SK-N-SH treated with all-trans-retinoic acid at 6 μM for 48 hours (cell line): ENCODE measurements at places on chromosomes 7 and 10.

- peak; percentile 94 for ATAC-seq
Measured at GRCh38 chr10:89327803-89328441, at the start of gene IFIT3. Gene IFIT3, plus strand, starts transcription at chr10:89327997. Its CDS starts 77 bp downstream, at chr10:89328074.

DNA sequence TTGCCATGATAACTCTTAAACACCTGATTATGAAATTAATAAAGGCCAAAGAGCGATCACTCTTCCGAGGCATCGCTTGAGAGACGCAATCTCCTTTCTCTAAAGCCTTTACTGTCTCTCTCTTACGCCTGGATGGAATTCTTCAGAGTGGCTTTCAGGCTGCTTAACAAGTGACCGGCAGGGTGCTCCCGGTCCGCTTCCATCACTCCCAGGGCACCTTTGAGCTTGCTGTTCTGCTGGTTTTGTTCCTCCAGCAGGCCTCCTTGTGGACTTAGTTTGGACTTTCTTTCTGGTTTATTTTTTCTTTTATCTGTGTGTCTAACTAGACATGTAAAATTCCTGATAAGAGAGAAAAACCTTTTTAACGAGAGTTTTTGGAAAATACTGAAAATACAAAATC lies 60.9 kb downstream of the MRPL32 start:
- ATAC-seq: 0 out of 3 replicates have a peak, but pooled peaks have one; percentile 28

DNA sequence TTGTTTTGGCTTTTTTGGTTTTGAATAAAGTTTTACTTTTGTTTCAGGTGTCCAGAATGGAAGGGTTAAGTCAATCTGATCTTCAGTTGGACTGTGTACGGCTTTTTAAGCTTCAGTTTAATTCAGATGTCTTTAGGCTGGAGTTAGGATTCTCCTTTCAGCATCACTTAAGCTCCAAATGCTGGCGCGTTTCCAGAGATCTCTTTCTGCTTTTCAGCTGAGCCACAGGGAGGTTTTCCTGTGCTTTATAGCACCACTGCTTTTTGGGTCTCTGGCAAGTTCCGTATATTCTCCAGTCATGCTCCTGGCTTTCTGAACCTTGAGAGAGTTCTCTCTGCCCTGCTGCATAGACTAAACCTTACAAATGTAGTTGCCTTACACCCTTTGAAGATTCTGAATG lies 60.0 kb downstream of the VTI1A start:
- ATAC-seq: peak; percentile 41; the same call in 1 of the 3 replicates

- ATAC-seq: no peak
Measured at GRCh38 chr10:104304927-104305326, 33.3 kb downstream of the ITPRIP start.

DNA sequence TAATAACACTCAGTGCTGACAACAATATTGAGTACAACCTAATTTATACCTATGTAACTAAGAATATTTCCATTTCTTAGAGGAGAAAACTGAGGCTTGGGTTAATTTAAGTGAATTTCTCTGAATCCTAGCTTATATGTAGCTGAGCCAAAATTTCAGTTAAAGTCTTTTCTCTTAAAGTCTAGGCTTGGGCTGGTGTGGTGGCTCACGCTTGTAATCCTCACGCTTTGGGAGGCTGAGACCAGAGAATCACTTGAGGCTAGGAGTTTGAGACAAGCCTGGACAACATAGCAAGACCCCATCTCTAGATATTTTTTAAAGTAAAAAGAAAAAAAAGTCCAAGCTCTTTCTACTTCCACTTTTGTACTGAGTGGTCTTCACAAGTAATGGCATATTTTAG lies 92.1 kb downstream of the CUL1 start:
- ATAC-seq: no peak

DNA sequence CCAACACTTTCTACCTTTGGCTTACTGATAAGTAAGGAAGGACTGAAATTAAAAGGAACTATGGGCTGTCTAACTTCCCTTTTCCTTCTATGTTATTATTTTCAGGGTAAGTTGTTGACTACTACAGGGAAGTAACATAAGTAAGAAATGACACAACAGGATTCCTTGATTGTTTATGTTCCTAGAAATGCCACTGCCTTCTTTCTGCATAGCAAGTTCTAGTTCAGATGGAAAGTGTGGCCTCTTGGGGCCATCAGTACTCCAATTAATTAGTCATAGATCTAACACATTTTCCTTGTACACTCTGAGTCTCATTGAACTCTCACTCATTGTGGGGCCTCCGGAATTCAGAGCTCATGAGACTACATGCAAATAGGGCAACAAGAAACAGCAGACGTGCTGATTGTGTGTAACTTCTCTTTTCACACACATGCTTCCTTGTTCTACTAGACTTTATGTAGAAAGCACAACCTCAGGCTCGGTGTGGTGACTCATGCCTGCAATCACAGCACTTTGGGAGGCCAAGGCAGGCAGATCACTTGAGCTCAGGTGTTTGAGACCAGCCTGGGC lies 35.3 kb upstream of the HIBADH start:
- ATAC-seq: no peak

GRCh38 chr10:27440478-27440877 lies 63.6 kb upstream of the RAB18 start:
- ATAC-seq: no peak

DNA sequence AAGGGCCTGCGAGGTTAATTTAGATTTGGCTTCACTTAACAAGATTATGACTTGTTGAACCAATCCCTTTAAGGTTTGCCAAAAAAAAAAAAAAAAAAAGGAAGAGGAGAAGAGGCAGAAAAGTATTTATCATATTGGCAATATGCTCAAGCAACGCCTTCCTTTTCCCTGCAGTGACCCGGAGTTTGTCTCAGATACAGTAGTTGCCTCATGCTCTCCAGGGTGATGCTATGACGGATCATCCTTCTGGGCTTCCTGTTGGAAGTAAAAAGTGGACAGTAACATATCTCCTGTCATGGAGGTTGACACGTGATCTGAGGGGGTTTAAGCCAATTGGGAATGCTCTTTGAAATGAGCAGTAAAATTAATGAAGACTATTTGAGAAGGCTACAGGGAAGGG lies 117.3 kb downstream of the BMPER start:
- no peak for ATAC-seq

DNA sequence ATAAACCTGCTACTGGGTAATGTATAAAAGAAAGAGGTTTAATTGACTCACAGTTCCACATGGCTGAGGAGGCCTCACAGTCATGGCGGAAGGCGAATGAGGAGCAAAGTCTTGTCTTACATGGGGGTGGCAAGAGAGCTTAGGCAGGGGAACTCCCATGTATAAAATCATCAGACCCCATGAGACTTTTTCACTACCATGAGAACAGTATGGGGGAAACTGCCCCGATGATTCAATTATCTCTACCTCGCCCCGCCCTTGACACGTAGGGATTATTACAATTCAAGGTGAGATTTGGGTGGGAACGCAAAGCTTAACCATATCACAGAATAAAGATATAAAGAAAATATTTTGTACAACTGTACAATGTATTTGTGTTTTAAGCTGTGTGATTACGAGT lies 39.4 kb upstream of the PLCE1 start:
- ATAC-seq: no peak

DNA sequence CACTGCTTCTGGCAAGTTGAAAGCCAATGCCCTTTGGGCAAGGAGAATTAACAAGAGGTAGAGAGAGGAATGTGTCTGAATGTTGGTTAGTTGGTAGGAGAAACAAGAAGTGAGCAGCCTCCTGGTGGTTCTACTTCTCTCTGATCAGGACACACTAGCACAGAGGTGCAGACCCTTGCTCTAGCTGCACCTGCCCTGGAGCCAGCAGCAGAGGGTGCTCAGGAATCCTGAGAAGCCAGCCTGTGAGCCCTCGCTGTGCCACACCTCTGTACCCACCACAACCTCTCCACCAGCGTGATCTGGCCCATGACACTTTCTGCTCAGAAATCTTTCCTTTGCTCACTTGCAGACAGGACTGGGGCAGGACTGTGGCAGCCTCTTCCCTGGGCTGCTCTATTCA lies 364.7 kb downstream of the RPS24 start:
- ATAC-seq: no peak

DNA sequence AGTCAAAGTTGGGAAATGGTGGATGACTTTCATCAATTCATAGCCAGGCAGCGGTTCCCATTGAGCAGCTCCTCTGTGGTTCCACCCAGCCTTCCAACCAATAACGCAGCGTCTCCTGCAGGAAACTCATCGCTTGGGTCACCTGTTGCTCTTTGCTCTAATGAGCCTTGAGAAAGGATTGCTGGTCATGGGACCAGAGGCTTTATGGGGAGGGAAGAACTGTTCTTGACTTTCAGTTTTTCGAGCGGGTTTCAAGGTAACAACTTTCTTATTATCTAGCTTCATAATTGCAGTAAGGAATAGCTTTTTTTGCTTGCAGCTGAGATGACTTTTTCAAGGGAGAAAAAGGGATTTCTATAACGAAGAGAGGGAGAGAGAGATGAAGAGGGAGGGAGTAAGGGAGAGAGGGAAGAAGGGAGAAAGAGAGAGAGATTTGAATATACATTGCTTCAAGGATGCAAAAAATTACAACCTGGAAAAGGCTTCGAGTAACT lies 405 bp upstream of the ENTPD1 start:
- ATAC-seq: peak; percentile 63

DNA sequence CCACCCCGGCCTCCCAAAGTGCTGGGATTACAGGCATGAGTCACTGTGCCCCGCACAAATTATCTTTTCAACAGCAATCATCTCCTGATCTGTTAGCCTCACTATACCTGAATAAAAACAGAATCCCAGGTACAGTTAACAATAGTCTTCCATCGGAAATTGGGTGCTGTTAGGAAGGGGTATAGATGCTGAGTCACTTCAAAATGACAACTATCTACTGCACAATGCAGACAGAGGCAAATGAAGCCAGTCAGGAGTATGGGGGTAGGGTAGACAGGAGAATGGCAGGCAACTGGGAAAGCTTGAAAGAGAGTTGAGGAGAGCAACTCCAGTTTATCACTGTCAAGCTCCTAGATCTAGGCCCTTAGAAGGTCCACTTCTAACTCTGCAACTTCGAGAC lies 40.3 kb downstream of the LBX1 start:
- no peak for ATAC-seq

GRCh38 chr10:115941361-115941771 lies 331.6 kb downstream of the GFRA1 start:
- peak; percentile 32 for ATAC-seq

DNA sequence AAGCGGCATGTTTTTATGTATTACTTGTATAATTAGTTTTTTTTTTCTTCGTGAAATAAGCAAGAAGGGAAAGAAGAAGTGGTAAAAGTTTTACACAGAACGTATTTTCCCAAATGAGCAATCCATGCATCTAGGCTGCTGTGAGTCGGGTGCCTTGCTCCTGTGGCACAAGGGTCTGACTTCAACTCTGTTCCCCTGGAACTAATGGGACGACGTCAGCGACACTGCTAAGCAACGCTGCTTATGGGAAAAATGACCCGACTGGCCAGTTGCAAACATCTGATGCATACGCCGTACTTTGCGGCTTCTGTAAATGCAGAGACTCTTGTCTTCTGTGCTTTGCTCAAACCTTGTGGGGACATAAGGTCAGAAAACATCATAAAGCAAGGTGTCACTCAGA lies 66.3 kb downstream of the MPP7 start:
- ATAC-seq: no peak

DNA sequence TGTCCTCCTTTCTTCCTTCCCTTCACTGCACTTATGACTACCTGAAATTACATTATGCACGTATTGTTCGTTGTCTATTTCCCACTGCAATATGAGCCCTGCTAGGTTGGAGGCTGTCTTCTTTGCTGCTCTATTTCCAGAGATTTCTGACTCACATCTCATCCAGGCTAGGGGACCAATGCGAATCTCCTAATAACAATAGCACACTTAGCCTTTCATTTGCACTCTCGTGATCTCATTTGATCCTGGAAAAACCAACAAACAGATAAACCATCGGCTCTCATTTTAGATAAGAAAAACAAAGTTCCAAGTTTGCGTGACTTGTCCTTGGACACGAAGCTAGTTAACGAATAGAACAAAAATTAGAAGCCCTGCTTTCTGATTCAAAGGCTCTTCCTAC lies 1.4 kb downstream of the ZNF438 start:
- no peak for ATAC-seq

DNA sequence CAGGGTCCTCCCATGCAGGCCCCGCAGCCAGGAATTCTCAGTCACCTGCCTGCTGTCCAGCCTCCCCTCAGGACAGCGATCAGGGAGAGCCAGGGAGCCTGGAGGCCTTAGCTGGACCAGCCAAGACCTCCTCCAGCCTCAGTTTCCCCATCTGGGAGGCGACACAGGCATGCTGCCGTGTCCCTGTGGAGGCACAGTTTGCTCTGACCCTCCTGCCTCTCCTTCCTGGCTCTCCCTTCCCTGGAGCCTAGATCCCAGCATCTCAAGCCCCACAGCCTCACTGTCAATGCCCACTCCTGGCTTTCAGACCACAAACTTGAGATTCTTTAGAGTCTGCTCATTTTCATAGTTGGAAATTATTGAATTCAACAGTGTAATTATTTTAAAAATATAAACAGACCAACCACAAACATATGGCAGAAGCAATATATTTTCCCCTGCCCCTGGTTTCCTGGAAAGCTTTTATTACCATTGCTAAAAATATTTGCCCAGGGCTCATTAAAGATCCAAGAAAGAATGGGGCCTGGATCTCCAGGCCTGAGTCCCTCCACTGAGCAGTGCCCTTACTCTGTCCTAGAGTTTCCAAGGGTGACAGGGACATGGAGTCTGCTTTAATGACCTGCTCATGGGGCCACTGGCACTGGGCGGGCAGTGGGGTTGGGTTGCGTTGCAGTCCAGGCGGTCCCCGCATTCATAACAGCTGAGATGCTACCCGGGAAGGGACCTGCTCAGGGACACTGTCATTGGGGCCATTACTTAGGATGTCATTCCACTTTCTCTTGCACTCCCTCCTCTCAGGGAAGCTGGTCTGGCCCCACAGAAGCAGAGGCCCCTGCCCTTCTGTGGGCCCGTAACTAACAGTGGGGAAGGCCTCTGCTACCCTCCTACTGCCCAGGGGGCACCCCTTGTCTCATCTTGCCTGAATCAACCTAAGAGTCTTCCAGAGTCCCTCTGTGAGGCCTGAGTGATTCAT lies 81.6 kb upstream of the CHST15 start:
- ATAC-seq: no peak

- ATAC-seq: no peak
Measured at GRCh38 chr10:88066319-88066718, 202.9 kb downstream of the PTEN start.

DNA sequence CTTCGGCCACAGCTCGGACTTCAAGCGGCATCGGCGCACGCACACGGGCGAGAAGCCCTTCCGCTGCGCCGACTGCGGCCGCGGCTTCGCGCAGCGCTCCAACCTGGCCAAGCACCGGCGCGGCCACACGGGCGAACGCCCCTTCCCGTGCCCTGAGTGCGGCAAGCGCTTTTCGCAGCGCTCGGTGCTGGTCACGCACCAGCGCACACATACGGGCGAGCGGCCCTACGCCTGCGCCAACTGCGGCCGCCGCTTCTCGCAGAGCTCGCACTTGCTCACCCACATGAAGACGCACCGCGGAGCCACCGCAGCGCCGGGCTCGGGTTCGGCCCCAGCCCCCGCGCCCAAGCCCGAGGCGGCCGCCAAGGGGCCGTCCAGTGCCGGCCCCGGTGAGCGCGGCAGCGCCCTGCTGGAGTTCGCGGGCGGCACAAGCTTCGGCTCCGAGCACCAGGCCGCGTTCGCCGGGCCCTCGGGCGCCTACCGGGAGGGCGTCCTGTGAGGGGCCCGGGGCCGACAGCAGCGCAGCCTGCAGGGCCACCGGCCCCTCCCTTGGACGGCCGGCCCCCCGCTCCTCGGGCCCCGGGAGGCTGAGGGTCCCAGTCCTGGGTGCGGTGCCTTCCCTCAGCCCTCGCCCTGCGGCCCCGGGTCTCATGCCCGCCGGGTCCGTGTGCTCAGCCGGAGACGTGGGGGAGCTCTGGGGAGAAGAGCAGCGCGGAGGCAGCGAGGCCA lies 17.2 kb downstream of the ZNF316 start:
- no peak for ATAC-seq

GRCh38 chr10:78194539-78195402 lies 161.1 kb downstream of the RPS24 start:
- ATAC-seq: peak; percentile 66
